Neural crest cell (in vitro differentiated cells): ENCODE measurements at places on chromosomes 12 and 14. TPM values are rescaled to one million over a fixed set of nuclear protein-coding genes. Genes with fewer than 3 reads are reported as not detected.
A peak's percentile ranks its signal among the peaks of the same experiment; 100 is the strongest.

SRRM4 gene
- 9.1 and 10.8 TPM in 2 replicates for total RNA-seq

DNA sequence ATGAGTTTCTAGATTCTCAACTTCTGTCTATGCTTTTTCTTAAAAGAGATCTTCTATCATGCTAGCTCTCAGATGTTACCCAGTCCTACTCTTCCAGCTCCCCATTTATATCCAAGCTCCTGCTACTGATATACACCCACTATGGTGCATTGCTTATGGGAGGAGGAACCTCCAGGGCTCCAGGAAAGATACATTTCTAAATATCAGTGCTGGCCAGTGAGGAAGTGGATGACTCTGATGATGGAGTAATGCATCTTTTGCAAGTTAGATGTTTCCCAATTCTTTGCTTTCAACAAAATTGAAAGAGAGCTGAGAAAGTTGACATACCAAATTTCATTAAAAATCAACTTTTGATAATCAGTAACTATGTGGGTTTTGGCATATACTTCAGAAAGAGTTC, 105.7 kb upstream of the RESF1 start:
- DNase-seq, result no peak

GRCh38 chr12:127823801-127824200, 443.2 kb upstream of the TMEM132C start:
- DNase-seq, result no peak

DNA sequence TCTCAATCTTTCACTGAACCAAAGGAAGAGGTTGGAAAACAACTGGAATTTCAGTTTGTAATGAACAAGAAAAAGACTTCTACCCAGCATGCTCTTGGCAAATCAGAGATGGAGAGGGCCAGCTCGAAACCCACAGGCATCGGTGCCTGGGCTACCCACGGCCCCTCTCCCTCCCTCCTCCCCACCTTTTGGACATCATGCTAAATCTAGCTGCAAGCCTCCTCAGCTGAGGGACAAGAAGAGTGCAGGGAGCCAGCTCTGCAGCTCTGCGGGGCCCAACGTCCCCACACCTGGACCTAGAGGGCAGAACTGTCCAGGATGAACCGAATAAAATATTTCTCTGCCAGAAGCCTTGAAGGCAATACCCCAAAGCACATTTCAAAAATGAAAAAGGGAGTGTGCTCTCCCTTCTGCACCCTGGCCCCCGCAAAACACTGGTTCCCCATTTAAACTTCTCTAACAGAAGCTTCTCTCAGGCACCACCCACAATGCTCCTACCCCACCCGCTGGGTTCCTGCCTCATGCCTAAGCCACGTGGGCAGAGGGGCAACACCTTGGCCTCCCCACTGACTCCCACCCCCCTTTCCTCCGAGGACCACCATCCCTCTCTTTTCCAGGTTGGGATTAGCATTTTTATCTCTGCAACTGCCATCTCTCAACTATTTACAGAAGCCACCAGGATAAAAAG, 8.2 kb downstream of the CAMKK2 start:
- DNase-seq, result no peak

AQP2 gene
- total RNA-seq, result not detected in 2 replicates

DNA sequence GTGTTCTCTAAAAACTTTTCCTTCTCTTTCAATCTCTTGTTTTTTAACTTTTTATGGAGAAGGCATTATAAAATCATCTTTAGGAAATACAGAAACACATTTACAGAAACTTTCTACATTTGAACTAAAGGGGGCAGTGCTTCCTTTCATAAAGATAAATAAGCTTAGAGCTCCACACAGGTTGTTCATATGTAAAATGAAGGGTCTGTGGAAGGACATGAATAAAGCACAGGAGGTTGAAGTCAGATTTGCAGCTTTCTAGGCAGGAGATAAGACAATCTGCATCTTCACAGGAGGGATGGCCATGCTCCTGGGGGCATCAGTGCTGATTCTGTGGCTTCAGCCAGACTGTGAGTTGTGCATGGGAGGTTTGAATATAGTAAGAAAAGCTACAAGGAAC, 426.0 kb downstream of the DAD1 start:
- no peak for DNase-seq

NEUROD4 gene
- total RNA-seq, result 6.9 and 7.3 TPM in 2 replicates

- DNase-seq, result no peak
Observed at GRCh38 chr14:58540749-58541632, 96.8 kb upstream of the DACT1 start.

GRCh38 chr14:79525416-79525815, 685.9 kb downstream of the DIO2 start:
- no peak for DNase-seq

DNA sequence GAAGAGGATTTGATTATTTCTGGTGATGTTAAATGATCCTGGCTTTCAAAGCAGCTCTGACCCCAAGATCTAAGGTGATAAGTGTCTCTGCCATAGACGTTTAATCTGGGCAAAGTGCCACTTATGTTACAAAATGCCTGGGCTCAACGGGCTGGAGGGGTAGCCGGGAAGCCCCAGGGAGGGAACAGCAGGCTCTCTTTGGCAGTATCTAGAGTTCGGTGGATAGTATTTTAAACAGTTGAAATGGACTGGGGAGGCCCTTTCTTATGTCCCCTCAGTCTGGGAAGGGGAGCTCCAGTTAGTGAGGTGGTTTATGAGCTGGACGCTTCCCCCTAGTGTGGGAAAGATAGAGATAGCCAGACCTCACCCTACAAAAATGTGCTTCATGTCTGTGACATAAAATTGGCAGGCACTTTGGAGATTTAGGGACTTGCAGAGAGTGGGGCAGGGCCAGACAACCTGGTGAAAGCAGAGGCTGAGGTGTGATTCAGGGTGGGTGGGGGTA, 5.5 kb upstream of the HOXC11 start:
- no peak for DNase-seq

DNA sequence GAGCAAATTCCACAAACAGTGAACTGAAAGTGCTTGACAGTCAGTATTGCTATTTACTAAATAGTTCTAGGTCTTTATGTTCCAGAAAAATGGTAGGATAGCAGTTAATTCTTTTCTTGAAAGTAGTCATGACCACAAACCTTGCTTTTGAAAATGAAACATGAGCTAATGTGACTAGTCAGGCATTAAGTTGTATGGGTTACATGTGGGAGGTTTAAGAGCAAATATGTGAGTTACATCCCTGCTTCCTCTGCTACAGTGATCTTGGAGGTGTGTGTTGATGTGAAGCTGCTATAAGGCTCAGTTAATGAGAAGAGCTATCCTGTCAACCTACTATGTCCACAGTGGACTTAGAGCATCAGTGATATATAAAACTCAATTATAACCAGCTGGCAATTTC, 741.6 kb downstream of the FSCB start:
- DNase-seq, result no peak

- DNase-seq, result peak; percentile 14
Observed at GRCh38 chr12:94872971-94873733, 130.3 kb downstream of the NDUFA12 start.

GRCh38 chr12:84502907-84503787, 409.5 kb downstream of the SLC6A15 start:
- peak; percentile 43 for DNase-seq

GRCh38 chr12:124939079-124939420, 24.6 kb upstream of the UBC start:
- no peak for DNase-seq

GRCh38 chr12:230925-231671, 17.1 kb upstream of the SLC6A12 start:
- no peak for DNase-seq

GRCh38 chr12:127485528-127485927, 781.4 kb upstream of the TMEM132C start:
- DNase-seq, result no peak

GRCh38 chr12:124078800-124079199, 105.8 kb downstream of the ZNF664 start:
- DNase-seq, result no peak

ZFYVE26 gene
- total RNA-seq, result 24.3 TPM in 2 replicates

HELB gene
- 4.5 and 4.6 TPM in 2 replicates for total RNA-seq

TEX22 gene
- 4.4 and 5.2 TPM in 2 replicates for total RNA-seq

DNA sequence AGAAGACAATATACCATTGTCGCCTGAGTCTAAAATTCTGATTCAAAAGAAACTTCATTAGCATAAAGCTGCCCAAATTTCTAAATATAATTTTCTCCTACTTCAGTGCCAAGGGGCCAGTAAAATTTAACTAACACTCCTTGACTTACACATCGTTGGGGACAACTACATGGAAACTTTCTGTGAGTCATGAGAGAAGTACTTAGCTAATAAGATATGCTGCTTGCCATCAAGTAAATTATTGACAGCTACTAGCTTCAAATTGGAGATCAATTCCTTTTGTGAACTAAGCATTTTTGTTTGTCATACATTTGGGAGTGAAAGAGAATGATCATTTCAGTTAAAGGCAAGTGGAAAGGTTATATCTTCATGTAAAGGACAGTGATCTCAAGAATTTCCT, 373.3 kb downstream of the MDGA2 start:
- DNase-seq, result no peak

DNA sequence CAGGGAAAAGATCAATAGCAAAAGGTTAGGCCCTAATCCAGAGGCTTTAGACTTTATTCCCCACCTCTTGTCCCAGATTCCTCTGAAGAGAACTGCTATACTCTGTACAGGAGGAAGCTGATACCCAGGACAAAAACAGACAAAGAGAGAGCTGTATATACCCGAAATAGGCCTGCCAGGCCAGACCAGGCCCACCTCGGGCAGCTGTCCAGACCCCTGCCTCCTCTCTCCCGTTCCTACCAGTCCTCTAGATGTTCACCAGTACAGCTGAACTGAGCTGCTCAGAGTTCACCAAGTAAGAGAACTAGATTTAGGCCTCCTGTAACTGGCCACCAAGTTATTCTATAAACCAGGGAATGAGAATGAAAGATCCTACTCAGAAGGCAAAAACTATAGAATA, 4.7 kb downstream of the CHD4 start:
- no peak for DNase-seq

TPPP2 gene
- not detected in 2 replicates for total RNA-seq

DNA sequence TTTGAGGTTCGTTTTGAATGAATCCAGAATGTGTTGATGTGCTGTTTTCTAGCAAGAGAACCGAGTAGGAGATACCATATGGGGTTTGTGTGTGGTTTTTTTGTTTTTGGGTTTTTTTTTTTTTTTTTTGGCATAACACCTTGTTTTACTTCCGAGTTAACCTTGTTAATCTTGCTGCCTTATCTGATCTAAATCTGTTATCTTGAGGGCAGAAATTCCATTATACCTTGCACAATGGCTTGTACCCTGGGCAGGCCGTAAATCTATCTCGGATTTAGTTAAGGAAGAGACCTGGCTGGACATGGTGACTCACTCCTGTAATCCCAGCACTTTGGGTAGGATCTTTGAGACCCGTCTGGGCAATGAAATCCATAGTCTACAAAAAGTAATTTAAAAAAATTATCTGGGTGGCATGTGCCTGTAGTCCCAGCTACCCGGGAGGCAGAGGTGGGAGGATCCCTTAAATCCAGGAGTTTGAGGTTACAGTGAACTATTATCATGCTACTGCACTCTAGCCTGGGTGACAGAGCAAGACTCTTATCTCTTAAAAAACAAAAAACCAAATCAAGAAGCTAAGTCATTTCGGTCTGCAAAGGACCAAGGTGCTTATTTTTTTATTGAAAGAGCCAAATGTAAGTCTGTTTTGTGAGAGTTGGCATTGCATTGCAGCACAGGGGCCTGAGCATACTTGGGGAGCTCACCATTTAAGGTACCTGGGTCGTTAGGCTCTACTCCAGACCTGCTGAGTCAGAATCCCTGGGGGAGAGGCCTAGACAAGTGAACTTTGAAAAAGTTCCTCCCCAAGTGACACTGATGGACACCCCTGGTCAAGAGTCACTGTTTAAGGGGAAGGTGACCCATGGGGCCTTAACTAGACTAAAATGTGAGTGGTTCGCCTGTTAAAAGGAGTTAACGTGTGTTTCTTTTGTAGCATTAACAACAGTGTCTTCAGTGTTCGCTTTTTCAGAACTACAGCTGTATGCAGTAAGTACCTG, 6.7 kb downstream of the DLST start:
- DNase-seq, result no peak

GRCh38 chr12:64500394-64500793, 48.5 kb downstream of the TBK1 start:
- DNase-seq, result no peak

DPPA3 gene
- not detected in 2 replicates for total RNA-seq

DNA sequence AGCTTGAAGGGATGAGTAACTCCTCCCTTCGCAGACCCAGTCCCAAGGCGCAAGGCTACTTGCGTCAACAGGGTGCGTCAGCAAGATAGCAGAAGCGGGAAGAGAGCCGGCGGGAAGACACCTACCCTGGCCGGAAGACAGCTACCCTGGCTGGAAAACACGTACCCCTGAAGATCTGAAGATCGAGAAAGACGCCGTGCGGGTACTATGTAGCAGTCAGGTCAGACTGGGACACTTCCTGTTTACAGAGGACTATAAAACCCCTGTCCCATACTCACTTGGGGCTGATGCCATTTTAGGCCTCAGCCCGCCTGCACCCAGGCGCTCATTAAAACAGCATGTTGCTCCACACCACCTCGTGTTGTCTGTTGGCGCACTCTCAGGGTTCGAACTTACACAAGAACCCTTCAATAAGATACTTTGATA, 80.9 kb downstream of the ABCD2 start:
- no peak for DNase-seq

- no peak for DNase-seq
Observed at GRCh38 chr12:54140588-54141388, 48.0 kb downstream of the SMUG1 start.

DNA sequence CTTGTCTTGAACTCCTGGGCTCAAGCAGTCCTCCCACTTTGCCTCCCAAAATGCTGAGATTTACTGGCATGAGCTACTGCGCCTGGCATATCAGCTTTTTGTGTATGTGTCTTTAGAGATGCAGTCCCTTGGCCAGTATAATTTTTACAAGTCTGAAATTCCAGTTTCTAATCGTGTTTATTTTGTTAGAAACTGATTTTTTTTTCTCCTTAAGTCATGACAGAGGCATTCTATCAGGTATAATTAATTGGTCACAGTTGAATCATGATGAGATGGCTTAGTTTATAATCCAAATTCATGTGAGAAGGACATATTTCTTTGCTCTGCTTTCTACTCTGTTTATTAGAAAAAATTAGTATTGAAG, 98.9 kb downstream of the PCNX1 start:
- DNase-seq, result no peak

KCNMB4 gene
- 6.1 and 6.9 TPM in 2 replicates for total RNA-seq

DNA sequence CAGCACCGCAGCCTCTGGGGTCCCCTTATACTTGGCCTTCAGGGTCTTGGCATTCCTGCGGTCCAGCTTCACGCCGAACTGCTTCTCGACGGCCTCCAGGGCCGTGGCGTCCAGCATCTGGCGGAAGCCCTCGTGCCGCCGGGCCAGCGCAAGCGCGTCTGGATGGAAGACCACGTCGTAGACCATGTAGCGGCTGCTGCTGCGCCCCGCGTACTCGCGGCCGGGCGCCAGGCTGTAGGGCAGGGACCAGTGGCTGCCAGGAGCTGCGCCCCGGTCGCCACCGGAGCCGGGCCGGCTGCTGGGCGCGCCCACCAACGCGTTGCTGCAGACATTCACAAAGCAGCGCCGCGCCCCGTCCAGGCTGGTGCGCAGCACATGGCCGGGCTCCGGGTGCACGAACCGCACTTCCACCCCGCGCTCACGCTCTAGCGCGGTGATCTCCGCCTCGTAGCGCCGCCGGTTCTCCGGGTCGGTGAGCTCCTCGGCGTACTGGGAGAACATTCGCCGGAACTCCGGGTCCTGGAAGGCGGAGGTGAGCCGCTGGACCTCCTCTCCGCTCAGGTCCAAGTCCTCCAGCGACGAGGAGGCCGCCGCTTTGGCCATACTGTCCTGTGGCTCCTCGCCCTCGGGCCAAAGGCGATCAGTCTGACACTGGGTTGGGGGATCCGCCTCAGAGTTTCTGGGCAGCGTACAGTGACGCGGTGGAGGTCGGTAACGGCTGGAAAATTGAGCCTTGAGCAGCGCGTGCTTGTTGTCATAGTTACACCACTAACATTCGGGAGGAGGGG, at the start of gene DNAAF2:
Gene DNAAF2, minus strand, starts transcription at position 698 of the 788 bp plus-strand sequence. Its CDS starts 95 bp downstream, at position 603.
- peak; percentile 48 for DNase-seq
